ENCODE measurements at places on chromosomes 4 and X.
A peak's percentile ranks its signal among the peaks of the same experiment; 100 is the strongest.

DNA sequence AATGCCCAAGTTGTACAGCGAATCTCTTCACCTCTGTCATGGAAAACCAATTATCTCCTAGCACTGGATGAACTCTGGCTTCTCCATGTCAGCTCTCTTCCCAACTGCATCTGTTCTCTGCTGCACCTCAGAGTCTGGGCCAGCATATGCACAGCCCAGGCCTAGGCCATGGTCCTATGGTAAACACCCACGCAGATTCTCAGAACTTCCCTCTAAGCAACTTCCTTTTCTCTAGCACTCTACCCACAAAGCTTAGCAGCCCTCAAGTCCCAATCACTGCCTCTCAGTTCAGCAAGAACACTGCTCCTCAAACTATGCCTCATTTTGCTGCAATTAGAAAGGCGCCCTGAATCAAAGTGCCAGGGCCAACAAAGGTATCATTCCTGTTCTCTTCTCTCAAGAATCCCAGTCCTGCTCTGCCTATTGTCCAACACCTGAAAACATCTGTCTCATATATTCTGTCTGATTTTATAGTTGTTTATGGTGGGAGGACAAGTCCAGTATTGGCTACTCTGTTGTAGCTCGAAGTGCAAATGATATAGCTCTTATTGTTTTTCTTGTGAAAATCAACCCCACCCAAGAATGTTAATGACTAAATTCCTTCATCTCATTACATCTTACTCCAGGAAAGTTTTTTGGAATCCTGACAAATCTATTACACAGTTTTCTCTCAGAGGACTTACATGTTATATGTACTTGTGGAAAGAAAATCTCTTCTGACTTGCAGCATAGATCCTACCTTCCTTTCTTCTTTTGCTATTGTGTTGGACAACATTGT lies 85.4 kb downstream of the DCHS2 start:
- DNase-seq, result no peak

DNA sequence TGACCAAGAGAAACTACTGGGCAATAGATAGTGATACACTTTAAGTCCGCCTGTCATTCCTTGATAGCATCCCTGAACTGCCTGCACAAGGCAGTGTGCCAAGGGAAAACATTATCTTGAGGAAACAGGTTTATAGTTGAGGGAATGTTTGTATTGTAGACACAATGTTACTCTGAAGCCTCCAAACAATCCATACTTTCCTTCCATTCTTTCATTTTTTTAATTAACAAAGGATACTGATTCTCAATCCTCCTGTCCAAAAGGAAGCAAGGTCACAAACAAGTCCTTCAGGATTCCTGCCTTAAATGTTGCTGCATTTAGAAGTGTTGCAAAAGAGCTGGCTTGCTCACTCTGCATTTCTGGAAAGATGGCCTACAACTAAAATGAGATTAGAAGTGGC lies 61.7 kb upstream of the PRSS48 start:
- DNase-seq, result peak; percentile 80

- no peak for DNase-seq
These were observed 152.9 kb downstream of the RTL3 start for GRCh38 chrX:78506248-78506647.

- DNase-seq, result no peak
These were observed 152.2 kb downstream of the REPS2 start for GRCh38 chrX:17098516-17099247.

GRCh38 chrX:12975670-12975965 lies 708 bp downstream of the TMSB4X start:
- DNase-seq, result no peak

GRCh38 chr4:64341711-64342110 lies 67.5 kb downstream of the TECRL start:
- DNase-seq, result no peak

DNA sequence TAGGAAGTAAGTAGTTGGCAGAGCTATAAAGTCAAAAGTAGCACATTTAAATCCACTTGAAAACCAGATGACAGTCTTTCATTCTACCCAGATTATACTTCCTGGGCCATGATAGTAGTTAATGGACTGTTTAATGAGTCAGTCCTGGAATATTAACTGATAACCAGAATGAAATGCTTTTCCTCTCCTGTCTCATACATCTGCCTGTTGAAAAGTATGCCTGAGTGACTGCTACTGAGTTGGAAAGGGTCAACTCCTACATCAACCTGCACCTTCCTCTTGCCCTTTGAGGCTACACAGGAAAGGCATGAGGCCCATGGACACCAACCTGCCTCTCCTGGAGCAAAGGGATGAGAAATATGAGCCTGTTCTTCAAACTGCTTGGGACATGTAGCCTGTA lies 36.0 kb upstream of the COX7B2 start:
- no peak for DNase-seq

GRCh38 chr4:89284828-89285227 lies 22.8 kb downstream of the GPRIN3 start:
- no peak for DNase-seq

DNA sequence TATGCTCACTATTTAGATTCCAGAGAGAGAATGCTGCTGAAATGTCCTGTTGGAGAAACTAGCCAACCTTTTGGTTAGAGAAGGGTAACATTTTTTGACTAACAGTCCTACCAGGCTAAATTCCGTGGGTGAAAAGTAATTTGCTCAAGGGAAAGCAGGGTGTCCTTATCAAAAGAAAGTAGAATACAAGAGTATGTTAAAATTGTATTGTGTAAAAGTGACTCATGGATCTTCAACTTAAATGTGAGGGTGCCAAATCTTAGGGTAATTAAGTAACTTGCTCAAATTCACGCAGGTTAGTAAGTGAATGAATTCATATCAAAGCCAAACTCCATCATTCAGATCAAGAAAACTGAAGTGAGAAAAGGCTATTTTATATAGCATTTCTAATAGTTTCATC lies 81.7 kb downstream of the PCDH7 start:
- no peak for DNase-seq

GRCh38 chrX:53642337-53642736 lies 44.2 kb downstream of the HUWE1 start:
- no peak for DNase-seq

GRCh38 chrX:55867181-55867651 lies 149.7 kb downstream of the RRAGB start:
- peak; percentile 1 for DNase-seq

GRCh38 chr4:82381235-82381634 lies 7.4 kb upstream of the HNRNPD start:
- no peak for DNase-seq

DNA sequence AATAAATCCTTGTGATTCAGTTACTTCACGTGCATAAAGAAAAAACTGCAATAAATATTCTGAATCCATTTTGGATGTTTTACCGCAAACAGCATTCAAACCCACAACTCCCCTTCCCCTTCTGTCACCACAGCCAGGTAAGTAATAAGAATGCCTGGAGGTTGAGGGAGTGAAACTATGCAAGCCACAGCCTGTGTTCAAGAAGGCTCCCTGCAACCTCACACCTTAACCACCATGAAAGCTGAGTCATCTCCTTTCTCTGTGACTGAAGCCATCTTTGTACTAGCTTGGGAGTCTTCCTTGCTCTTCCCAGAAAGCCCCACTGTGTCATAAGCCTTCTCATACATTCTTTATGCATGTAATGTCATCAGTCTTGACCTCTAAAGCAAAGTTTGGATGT lies 297.0 kb upstream of the PUDP start:
- no peak for DNase-seq

- peak; percentile 67 for DNase-seq
These were observed 152.5 kb upstream of the SPRY1 start for GRCh38 chr4:123244137-123244536.
